Stimulated activated CD4-positive, alpha-beta T cell treated with anti-CD3 and anti-CD28 coated beads, TNF-alpha, amount 100 ng/mL, for 24 hours (primary cell): ENCODE measurements at places on chromosomes 1 and 21.

- DNase-seq: peak; percentile 40
Observed at GRCh38 chr21:25638660-25639550, at the start of gene JAM2. Gene JAM2 (plus strand): TSS chr21:25639258. CDS start chr21:25639822, 564 bp downstream.

DNA sequence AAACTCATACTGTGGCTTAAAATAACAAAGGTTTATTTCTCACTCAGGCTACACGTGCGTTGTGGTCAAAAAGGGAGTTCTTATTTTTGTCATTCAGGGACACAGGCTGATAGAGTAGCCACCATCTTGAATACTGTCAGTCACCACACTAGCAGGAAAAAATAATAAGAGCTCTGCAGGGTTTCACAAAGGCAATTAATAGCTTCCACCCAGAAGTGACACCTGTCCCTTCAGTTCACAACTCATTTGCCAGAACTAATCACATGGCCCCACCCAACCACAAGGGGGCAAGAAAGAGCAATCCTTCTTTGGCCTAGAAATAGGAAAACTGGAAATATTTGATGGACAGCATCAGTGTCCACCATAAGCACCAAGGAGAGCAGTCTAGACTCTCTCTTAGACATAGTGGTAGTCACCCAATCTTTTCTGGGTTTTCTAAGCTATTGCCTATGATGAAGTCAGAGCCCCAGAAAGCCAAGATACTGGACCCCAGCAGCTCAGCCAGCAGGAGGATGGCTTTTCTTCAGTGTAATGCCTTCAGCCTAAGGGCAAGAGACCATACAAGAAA lies 8.2 kb downstream of the HAPLN2 start:
- no peak for DNase-seq

GRCh38 chr1:216346526-216346925 lies 76.7 kb downstream of the USH2A start:
- no peak for DNase-seq

DNA sequence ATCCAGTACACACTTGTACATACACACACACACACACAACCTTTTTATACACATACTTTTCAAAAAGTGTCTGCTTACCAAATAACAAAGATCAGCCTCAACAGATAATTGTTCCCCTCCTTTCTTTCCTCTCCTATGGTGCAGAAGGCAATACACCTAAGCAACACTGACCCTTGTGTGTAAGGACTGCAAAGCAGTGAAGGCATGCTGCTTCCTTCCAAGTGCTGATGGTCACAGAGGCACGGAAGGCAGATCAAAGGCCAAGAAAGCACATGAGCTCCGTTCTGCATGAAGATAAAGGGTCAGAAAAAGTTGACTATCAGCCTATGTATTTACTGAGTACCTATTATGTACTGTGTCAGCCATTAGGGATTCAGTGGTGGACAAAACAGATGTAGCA lies 168.8 kb downstream of the TNR start:
- no peak for DNase-seq

- DNase-seq: no peak
Observed at GRCh38 chr1:82483146-82483545, 682.4 kb downstream of the ADGRL2 start.

DNA sequence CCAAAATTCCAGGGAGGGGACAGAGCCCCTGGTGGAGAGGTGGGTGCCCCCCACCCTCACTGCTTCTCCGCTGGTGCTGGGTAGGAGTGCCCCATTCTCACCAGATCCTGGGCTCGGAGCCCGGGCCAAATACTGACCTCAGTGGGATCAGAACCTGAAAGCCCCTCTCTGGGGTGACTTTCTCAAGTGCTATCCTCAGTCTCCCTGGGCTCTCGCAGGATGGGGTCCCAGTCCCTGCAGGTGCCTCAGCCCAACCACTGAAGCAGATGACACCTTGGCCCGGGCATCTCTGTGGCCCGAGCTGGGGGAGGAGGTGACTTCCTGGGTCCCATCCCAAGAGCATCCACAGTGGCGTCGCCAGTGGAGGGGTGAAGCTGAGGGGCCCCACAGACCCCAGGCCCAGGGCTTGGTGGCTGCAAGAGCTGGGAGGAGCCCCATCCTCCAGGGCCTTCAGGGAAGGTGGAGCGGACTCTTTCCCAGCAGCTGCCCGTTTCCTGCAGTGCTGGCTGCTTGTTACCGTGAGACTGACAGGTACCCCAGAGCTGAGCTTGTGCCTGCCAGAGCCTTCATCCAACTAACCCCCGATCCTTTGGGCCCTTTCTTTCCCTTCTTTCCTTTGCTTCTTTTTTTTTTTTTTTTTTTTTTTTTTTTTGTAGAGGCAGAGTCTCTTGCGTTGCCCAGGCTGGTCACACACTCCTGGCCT lies 3.9 kb upstream of the FNDC10 start:
- no peak for DNase-seq

DNA sequence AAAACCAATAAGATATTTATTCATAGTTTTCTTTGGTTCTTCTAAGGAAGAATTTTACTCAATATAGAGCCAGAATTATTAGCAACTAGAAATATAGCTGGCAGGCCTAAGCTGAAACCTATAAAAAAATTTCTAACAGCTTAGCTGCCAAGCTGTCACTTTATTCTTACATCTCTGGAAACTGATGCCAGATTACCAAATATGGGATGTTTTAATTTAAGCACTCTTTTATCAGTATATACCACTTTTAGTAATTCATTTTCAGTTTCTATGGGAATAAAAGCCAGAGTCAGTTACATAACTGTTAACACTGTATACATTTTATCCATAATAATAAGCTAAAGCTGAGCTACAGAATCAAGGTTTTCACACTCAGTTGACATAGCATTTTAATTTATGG lies 68.7 kb upstream of the MPC2 start:
- DNase-seq: no peak

DNA sequence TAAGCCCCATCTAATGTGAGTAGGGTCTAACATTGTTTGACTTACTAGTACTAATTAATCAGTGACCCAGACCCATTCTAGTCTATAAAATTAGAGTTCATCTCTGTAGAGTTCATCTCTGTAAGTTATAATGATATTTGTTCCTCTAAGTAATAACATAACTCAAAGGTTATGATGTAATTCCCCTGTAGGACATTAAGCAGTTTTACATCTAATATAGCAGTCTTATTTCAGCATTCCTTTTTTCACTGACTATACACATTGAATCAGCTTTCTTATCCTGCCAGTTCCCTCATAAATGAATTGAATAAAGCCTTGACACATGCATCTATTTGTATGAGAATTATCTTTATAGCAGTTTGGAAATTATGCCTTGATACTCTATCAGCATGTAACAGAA lies 90.9 kb downstream of the SH3GLB1 start:
- no peak for DNase-seq

DNA sequence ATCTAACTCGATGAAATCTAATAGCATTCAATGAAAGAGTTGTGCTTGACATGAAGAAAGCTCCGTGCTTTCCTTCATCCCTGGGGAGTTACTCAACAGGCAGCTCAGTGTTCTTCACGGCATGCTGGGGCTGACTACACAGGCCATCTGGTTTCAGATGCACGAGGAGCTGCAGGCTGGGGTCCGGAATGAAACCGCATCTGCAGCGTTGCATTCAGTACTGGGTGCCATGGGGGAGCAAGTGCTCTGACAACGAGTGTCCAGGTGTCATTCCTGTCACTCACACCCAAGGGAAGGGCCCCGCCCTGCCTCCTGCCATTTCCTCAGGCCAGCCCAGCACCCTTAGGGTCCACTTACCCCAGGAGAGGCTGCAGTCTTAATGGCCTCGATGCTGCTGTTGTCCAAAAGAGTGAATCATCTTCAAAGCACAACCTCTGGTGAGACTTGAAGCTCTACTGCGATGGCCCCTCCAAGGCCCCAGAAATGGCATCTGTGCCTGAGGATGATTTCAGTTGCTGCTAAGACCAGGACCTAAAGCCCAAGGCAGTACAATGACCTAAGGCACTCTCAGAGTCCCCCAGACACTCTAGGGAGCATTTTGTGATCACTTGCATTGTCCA lies 61.4 kb downstream of the STUM start:
- DNase-seq: no peak

DNA sequence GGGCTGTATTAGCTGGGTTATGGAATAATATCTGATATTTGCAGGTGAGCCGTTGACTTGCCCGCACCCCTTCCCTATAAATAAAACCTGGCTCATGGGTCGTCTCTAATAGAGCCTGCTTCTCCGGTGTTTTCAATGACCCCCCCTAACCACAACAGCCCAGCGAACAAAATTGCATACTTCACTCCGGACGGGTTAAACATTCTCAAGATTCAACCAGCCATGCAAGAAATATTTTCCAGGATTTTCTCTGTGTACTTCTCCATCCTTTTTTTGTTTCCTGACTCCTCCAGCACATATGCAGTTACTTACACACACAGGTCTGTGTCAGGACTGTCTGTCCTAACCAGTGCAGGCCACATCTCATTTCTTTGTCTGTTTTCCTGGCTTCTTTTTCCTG lies 267.7 kb downstream of the ZNF648 start:
- no peak for DNase-seq

DNA sequence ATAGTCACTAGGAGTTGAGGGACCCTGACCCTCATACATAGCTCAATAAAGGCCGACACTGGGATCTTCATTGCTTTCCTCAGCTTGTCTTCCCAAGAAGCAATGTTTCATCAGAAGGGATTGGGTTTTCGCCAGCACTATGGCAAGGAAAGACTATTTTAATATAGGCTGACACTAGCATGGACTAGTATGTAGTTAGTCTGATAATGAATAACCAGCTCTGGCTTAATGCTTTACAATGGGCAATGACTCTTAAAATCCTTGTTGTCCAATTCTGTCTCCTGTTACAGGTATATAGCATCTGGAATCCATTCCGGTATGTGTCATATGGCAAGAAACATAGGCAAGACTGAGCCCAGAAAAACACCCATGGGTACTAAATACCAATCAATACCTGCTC lies 15.3 kb upstream of the SYT2 start:
- no peak for DNase-seq

- DNase-seq: no peak
Observed at GRCh38 chr1:150022357-150022756, 11.8 kb upstream of the OTUD7B start.

GRCh38 chr1:247494767-247495166 lies 36.9 kb upstream of the OR2B11 start:
- no peak for DNase-seq

DNA sequence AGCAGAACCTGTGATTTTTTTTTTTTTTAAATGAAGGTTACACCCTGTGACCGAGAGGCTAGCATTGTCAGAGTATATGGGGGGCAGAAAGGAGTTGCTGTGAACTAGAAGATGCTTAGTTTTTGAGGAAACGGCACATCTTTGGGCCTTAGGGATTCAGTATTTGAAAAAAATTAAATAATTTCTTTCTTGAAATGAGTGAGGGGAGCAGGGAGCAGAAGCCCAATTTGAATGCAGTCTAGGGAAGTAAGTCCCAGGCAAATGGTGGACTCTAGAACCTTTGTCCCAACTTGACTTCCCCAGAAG lies 42.9 kb downstream of the PEX14 start:
- no peak for DNase-seq

DNA sequence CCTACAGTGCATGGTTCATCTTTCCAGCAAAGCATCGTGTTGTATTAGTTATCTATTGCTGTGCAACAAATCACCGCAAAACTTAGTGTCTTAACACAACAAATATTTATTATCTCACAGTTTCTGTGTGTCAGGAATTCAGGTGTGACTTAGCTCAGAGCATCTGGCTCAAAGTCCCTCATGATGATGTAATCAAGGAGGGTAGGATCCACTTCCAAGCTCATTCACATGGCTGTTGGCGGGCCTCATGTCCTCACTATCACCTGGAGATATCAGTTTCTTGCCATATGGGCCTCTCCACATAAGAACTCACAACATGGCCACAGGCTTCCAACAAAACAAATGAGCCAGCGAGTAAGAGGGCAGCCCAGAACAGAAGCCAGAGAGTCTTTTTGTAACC lies 135.6 kb upstream of the GJB5 start:
- no peak for DNase-seq

DNA sequence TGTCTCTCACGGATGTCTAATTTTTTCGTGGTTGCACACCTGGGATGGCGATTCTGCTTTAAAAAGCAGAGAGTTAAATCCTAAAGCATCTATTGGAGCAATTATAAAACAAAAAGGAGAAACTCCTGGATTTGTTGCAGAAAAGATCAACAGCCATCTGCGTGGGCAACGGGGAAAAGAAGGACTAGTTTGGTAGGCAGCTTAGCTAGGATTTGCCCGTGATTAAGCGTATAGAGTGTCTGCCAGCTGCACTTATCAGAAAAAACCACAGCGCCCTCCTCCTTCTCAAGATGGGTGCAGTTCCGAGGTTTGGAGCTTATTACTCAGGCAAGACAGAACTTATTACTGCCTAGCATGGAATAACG lies 526 bp upstream of the SLC25A24 start:
- no peak for DNase-seq

DNA sequence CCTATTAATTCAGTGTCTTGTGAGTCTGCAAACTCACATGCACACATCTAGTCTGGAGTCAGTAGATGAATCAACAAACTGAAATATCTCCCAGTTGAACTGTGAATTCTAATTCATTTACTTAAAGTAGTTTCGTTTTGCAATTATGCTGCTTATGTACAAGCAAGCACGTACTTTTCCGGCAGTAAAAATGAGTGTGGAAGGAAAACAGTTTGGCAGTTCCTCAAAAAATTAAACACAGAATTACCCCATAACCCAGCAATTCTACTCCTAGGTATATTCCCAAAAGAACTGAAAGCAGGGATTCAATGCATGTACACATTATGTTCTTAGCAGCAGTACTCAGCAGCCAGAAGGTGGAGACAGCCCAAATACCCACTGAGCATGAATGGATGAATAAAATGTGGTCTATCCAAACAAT lies 49.3 kb downstream of the GNB1 start:
- DNase-seq: no peak

- DNase-seq: no peak
Observed at GRCh38 chr1:36961062-36961615, 73.2 kb downstream of the GRIK3 start.

GRCh38 chr1:42940851-42941639 lies 17.6 kb downstream of the SLC2A1 start:
- DNase-seq: no peak

DNA sequence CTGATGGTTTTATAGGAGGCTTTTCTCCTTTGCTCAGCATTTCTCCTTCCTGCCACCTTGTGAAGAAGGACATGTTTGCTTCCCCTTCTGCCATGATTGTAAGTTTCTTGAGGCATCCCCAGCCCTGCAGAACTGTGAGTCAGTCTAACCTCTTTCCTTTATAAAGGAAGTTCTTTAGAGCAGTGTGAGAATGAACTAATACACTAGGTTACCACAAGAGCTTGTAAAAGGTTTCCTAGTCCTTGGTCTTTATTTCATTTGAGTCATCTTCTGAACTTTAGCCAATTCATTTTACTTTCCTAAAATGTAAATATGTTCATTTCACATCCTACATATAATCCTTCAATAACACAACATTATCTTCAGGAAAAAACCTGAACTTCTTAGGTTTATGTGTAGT lies 365.3 kb downstream of the HHIPL2 start:
- no peak for DNase-seq

- no peak for DNase-seq
Observed at GRCh38 chr1:232810856-232811255, 5.6 kb downstream of the MAP10 start.

GRCh38 chr1:40973912-40974311 lies 5.6 kb upstream of the CTPS1 start:
- no peak for DNase-seq
